Lung (tissue), 17 donors: ENCODE measurements at places on chromosomes 3 and 15.

GRCh38 chr15:67120839-67121643, 55.6 kb downstream of the SMAD3 start:
- peak; percentile 64 for DNase-seq
- peak overlapping the region; percentile 87 for H3K27ac ChIP-seq
- no peaks in the 10 kb centered on the region for H3K36me3 ChIP-seq
- peaks cover 34% of the 10 kb centered on the region for H3K4me1 ChIP-seq

GRCh38 chr3:177905173-177906125, 630.8 kb upstream of the KCNMB2 start:
- H3K27ac ChIP-seq = peak overlapping the region; percentile 64
- no peak overlapping the region for H3K4me3 ChIP-seq
- no peaks in the 10 kb centered on the region for H3K36me3 ChIP-seq
- peak; percentile 42 for DNase-seq
- H3K27me3 ChIP-seq = no peaks in the 10 kb centered on the region
- H3K4me1 ChIP-seq = peaks cover 20% of the 10 kb centered on the region

GRCh38 chr15:60264088-60264487, 133.7 kb downstream of the ANXA2 start:
- H3K4me1 ChIP-seq = no peaks in the 10 kb centered on the region
- no peak for DNase-seq
- no peaks in the 10 kb centered on the region for H3K27me3 ChIP-seq
- H3K36me3 ChIP-seq = no peaks in the 10 kb centered on the region

GRCh38 chr3:46656778-46657556, 36.5 kb downstream of the ALS2CL start:
- DNase-seq = no peak
- no peaks in the 10 kb centered on the region for H3K36me3 ChIP-seq
- H3K4me3 ChIP-seq = no peak overlapping the region
- no peak overlapping the region for H3K27ac ChIP-seq
- no peaks in the 10 kb centered on the region for H3K27me3 ChIP-seq
